ENCODE measurements at places on chromosomes 4 and X.

GRCh38 chr4:5810770-5811430, 82.0 kb downstream of the CRMP1 start:
- DNase-seq, result no peak

DNA sequence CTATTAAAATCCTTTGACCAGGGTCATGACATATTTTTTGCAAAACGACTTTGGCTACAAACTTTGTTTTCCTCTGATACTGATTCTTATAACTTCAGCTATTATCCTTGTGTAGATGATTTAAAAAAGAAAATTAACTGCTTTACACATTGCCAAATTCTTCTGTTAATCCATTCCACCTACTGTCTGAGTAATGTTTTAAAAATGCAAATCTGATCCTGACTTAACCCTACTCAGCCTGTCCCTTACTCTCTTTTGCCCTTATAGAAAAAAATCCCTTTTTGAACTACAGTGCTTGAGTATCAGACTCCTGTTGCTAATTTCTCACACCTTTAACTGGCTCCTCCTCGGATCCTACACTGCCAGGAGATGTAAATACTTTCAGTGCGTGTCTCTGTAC, 723.1 kb downstream of the ADGRL3 start:
- no peak for DNase-seq

DNA sequence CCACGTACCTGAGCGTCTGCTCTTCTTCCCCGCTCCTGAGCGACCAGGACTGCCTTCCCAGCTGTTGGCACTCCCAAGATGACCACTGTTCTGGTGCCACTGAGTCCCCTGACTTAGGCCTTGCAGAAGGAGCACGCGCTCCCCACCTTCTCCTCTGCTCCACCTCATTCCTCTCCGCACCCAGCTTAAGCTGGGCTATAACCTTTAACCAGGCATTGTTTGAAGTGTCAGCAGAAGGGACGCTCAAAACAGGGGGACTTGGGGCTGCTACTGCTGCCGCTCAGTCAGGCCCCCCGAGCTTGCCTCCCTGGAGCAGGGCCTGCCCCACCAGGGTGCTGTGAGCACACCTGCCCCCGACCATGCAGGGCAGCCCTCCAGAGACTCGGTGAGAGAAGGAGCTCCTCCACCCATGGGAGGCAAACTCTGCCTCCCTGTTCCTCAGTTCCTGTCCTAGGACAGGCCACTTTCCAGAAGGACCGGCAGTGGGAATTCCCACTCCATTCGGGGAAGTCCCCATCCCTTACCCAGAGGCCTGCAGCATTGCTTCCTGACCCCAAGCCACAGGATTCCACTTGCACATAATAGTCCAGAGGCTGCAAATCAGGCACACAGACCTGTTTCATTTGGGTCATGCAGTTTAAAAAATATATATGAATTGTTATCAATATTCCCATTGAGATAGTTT, 99.7 kb upstream of the ENPP6 start:
- no peak for DNase-seq

DNA sequence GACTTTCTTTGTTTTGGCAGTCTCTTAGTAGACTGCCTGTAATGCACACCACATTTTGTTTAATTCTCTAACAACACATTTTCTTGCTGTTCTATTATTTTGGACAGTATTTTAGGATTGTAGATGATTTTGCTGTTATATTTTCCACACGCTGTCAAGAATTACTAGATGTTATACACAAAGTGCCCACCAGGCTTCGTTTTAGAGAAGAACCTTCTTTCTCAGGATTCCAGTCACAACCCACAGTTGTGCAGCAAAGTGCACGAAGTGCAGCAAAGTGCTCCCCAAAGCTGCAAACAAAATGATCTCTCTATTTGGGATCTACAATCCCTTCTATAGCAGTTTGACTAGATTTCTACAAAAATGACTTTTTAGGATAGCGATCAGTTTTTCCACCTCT, 2.4 kb downstream of the ZNF141 start:
- DNase-seq, result no peak

GRCh38 chr4:180280726-180281297, 1962.4 kb upstream of the TENM3 start:
- no peak for DNase-seq

- no peak for DNase-seq
These were observed 158.6 kb upstream of the LCORL start for GRCh38 chr4:18180122-18180521.

- DNase-seq, result no peak
These were observed 364.2 kb downstream of the ADAM29 start for GRCh38 chr4:175282407-175282806.

GRCh38 chr4:114320126-114320525, 278.5 kb upstream of the UGT8 start:
- no peak for DNase-seq

DNA sequence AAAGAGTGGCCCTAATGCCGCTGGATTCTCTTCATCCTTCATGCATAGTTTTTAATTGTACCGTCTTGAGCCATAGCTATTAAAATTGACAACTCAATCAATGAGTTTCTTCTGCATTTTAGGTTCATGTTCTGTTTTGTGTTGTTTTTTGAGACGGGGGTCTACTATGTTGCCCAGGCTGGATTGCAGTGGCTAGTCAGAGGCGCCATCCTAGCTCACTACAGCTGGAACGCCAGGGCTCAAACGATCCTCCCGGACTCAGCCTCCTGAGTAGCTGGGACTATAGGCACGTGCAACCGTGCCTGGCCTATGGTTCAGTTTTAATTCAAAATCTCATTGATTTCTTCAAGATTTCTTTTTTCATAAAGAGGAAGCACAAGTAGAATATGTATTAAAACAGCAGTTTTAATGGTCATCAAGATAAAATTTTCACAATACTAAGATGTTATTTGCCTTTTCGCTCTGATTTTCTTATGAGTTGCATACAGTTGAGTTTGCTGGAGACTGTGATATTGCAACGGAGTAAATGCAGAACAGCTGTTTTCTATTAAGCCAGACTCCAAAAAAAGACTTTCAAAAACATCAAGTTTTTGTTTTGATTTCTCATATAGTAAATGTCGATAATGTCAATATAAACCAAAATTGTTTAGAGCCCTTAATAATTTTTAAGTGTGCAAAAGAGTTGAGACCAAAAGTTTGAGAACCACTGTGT, 1.1 kb upstream of the STX18 start:
- DNase-seq, result no peak

- no peak for DNase-seq
These were observed 125.8 kb downstream of the IRF2 start for GRCh38 chr4:184348311-184349233.

GRCh38 chrX:48460606-48461005, 9.5 kb downstream of the SLC38A5 start:
- DNase-seq, result no peak

DNA sequence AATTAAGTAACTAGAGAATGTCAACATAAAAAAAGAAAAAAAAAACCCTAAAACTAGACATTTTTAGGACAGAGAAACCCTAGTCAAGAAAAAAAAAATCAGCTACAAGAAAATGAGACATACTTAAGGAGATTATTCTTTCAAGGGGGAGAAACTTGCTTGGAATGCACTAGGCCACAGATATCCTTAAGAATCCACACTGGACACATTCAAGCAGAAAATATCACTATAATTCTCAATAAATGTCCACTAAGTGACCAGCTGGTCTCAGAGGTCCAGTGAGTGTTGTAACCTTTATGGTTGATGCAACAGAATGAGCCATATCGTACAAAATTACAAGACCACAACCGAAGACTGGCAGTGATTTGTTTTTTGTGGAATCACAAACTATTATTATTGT, 15.6 kb upstream of the IBSP start:
- DNase-seq, result peak; percentile 28

DNA sequence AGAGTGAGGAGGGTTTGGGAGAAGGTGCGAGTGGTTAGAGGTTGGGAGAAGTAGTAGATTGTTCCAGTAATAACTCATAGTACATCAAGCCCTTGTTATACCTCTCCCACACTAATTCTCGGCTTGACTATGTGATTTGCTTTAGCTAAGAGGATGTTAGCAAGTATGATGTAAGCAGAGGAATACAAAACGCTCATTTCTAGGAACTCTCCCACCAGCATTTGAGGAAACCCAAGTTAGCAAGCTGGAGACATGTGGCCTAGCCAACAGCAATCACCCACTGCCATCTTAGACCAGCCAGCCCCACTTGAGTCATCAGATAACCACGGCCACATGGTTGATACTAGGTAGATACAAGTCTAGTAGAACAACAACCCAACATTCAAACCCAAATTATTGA, 14.2 kb downstream of the FTHL17 start:
- no peak for DNase-seq

DNA sequence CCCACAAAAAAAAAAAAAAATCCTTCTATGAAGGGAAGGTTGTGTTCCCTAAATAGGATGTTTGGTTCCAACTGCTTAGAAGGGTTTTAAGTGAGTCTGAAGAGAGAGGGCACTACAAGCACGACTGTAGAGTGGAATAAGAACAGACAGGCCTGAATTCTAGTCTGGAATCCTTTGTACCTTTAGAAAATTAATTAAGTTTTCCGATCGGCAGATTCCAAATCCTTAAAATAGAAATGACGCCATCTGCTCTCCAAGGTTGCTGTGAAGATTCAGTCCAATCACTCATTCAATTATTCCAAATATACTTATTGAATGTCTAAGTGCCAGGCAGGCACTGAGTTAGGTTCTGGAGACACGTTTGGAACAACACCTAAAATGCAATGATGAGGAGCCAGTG, 3.8 kb downstream of the HS3ST1 start:
- no peak for DNase-seq

- DNase-seq, result no peak
These were observed 31.5 kb downstream of the CASP3 start for GRCh38 chr4:184617600-184618196.

- DNase-seq, result no peak
These were observed 405.8 kb upstream of the RPS6KA3 start for GRCh38 chrX:20672476-20672875.

DNA sequence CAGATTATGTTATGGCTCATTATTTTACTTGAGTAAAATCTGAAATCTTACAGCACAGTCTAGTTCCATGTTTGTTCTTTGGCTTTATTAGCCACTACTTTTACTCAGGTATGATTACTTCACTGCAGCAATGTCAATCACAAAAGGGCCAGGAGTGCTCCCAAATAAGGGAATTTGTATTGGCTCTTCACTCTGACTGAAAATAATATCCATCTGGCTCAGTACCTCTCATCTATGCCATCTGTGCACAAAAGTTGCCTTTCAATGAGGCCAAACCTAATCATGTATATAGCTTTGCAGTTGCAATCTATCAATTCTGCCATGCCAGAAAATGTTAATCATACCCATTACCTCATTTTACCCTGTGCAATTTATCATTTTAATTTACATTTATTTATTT, 161.1 kb downstream of the TECRL start:
- no peak for DNase-seq

DNA sequence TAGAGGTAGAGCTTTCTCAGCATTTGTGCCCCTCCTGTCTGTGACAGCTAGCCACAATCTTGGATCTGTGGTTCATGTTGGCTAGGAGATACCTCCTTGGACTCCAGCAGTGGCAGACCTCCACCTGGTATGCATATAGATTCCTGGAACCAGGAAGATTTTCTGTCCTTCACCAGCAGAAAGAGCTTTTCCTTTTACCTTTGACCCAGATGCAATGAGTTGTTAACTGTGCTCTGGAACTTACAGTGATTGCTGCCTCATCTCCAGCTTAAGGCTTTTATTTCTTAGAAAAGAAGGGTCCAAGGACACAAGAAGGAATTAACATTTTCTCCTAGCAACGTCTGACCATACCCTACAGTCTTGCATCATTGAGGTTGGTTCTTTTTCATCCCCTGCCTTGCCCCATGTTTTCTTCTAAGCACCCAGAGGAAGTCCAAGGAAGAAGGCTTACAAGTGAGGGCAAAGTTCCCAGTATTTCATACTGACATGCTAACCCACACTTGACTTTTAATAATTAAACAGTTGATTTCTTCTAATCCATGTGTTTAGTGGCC, 217.1 kb upstream of the ARHGAP24 start:
- no peak for DNase-seq

DNA sequence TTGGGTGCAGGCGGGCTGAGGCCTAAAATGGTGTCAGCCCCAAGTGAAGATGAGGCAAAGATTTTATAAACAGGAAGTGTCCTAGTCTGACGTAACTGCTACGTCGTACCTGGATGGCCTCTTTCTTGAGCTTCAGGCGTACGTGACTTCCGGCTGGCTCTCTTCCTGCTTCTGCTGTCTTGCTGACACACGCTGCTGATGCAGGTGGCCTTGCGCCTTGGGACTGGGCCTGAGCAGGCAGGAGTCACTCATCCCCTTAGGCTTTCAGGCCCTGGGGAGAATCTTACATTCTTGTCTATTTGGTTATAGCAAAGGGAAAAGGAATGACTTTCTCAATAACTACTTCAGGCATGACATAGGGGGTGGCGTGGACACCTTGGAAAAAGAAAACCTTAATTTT, 20.1 kb upstream of the ABRAXAS1 start:
- DNase-seq, result no peak

GRCh38 chr4:138236037-138236436, 6.1 kb downstream of the SLC7A11 start:
- DNase-seq, result no peak

DNA sequence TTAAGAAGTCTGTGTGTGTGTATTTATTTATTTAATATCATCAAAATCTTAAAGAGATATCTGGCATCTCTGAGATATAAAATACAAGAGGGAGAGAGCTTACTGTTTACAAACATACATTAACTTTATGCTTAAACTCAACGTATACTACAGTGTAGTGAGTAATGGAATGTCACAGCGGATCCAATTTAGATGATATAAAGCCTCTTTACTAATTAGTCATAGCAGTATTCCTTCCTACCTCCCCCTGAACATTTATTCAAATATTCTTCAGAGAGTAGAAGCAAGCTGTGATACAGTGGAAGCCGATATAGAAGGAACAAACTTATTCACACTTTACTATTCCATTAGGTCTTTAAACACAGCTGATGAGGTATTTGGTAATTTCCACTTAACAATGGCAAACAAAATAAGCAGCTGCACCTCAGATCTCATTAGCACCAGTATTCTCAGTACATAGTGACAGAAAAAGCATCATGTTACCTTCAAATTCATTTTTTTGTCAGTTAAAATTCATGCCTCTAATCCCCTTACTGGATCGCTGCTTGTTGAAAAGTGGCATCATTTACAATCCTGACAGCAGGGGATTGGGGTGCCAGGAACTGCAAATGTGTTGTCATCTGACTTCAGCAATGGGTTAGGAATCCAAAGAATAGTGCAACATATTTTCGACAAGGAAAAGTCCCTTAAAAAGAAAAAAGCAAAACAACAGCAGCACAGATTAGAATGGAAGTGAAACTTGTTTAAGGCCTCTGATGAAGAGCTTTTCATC, 658.7 kb upstream of the EPHA5 start:
- DNase-seq, result no peak

- DNase-seq, result no peak
These were observed 61.3 kb downstream of the AFAP1 start for GRCh38 chr4:7878323-7878722.

GRCh38 chr4:127055357-127055756, 577.4 kb upstream of the INTU start:
- no peak for DNase-seq

- no peak for DNase-seq
These were observed 21.5 kb downstream of the FHDC1 start for GRCh38 chr4:152957437-152958171.

DNA sequence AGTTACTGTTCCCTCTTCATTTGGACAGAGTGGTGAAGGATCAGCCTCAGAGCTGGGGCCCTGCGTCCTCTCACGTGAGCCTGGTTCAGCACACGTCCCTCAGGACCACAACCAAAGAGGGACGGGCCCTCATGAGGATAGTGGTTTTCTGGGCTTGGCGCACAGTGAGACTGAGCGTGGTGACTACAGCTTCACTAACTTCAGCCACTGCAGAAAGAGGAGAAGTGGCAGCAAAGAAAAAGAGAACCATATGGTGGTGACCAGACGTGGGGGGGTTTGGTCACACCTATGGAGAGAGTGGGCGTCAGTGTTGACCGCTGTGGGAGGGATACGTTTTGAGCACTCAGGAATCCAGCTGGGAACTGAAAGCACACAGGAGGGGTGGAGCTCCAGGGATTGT, 21.8 kb upstream of the TNIP3 start:
- DNase-seq, result no peak
